Psoas muscle (tissue), 8 donors: ENCODE measurements at places on chromosomes 2 and 18.

DNA sequence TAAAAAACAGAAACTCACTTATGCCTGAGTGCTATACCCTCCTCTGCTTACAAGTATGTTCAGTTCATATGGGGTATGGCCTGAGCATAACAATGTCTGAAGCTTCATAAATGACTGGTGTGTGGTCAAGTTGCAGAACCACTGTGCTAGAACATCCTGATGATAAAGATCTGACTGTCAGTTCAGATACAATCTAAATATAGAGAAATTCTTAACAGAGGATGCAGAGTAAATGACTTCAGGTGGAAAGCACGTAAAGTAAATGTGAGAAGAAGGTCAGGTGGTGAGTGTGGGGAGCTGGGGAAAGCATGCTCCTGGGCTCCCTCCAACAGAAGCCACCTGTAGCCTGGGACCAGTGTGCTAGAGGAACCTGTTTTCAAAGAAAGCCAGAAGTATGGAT is 926.2 kb downstream of the TSN start:
- DNase-seq: no peak

GRCh38 chr2:36731941-36732672 is 35.6 kb downstream of the VIT start:
- no peak for DNase-seq

DNA sequence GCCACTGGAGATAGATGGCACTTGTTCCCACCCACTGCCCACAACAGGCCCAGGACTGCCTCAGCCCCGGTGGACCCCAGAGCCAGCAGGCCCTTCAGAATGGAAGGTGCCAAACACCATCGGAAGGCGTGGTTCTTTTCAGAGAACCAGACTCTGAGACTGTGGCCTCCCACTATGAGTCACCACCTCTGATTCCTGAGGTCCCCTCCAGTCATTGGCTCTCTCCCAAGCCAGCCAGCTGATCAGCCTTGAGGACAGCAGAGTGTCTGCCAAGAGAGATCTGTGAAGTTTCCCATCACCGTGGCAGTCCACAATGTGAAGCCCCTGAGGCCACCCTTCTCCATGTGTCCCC is 10.4 kb upstream of the MAP3K2 start:
- peak; percentile 87 for DNase-seq

DNA sequence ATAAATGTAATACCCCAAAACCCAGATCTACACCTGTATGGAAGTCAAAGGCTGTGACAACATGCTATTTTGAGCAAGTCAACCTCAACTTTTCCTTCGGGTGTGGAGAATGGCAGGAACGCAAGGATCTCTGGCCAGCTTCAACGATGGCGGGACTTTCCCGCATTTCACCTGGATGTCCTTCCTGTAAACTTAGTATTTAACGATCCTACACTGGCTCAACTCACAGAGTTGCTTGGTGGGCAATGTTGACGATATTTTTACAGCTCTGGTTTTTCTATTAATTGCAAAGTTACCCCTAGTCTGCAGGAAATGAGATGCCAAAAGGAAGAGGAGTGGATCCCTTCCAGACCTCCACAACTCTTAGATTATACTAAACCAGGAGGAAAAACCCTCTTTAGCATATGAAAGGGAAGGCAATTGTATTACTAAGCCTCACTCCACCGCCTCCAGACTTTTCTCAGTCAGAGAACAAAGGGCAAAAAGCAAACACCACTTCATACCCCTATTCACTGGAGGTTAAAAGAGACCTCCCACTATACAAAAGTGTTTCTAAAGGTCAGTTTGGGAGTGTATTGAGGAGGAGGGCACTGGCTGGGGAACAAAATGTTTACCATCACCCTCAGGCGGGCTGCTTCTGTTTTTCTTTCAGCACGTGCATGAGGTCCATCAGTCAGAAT is 56.5 kb upstream of the ACVR1 start:
- no peak for DNase-seq

DNA sequence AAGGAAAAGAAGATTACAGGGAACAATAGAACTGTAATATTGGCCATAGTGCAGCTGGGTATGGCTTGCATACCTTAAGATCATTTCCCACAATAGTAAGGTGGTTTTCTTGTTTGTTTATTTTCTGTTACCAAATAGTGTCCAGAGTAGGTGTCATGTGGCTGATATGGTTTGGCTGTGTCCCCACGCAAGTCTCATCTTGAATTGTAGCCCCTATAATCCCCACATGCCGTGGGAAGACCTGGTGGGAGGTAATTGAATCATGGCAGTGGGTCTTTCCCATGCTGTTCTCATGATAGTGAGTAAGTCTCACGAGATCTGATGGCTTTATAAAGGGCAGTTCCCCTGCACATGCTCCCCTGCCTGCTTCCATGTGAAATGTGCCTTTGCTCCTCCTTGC is 190.1 kb downstream of the ICOS start:
- no peak for DNase-seq

- DNase-seq: no peak
Observed at GRCh38 chr2:191220671-191221070, 24.5 kb upstream of the MYO1B start.

- DNase-seq: peak; percentile 76
Observed at GRCh38 chr2:176140513-176141317, 10.6 kb upstream of the HOXD4 start.

DNA sequence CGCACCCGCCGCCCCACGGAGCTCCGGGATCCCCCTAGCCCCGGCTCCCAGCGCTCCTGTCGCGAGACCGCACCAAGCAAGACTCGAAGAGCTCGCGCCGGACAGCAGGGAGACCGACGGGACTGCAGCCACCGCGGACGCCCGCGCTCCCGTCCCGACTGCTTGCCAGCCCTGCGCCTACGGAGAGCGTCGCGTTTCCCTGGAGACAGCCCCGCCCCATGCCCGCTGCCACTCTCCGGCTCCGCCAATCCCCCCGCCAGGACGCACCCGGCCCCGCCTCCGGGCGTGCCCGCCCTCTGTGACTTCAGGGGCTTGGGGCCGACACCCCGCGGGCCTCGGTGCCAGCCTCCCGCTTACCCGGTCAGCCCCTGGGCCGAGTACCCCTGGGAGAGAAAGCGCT is at the start of gene ANKMY1:
Gene ANKMY1 (minus strand): TSS at position 181 of the 400 bp plus-strand sequence. CDS start 653 bp downstream, outside the sequence.
- DNase-seq: peak; percentile 86

DNA sequence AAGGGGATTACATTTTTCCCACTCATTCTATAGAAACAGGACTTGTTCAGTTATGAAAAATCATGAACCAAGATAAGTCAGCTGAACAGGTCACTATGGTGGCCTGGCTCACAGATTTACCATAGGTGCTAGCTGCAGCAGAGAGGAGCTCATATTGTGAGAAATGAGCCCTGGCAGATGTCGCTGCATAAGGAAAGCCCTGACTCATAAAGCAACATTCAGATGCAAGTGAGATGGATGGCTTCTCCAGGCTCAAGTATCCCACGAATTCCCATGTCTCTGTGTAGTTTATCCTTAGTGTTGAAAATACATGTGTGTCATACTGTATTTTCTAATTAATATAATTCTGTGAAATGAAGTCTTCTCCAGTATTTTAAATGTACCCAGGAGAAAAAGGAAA is 115.0 kb upstream of the LHCGR start:
- no peak for DNase-seq

DNA sequence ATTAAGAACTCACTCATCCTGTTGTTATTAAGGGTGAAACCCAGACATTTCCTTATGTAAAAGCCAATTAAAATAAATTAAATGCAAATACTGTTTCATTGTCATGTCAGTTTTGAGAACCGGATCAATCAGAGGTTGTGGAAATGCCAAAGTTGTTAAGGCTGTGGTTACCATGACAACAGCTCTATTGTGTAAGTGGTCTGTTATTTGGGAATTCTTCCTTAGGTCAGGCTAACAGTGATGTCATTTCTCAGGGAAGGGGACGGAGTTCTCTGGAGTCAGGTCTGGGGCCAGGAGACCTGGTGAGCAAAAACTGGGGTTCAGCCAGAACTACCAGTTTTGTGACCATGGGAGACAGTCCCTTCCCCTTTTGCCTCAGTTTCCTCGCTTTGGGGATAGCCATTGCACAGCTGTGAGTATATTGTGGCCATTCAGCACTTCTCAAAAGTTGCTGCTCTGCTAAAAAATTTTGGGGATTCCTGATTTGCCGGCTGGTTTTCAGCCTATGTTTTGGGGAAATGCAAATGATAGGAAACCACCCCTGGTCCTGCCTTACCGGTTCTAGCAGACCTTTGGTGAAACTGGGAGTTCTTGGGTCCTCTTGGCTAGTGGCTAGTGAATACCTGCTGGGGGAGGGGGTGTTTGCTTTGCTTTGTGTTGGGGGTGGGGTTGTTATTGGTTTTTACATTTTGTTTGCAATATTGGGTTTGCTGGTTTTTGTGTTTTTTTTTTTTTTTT is 21.6 kb downstream of the HPCAL1 start:
- no peak for DNase-seq

- DNase-seq: no peak
Observed at GRCh38 chr2:240165034-240165433, 24.6 kb upstream of the OTOS start.
